Stimulated activated CD8-positive, alpha-beta memory T cell treated with anti-CD3 and anti-CD28 coated beads, Interleukin-4, amount 100 ng/mL, for 1 hour (primary cell): ENCODE measurements at places on chromosomes 3 and 15.

DNA sequence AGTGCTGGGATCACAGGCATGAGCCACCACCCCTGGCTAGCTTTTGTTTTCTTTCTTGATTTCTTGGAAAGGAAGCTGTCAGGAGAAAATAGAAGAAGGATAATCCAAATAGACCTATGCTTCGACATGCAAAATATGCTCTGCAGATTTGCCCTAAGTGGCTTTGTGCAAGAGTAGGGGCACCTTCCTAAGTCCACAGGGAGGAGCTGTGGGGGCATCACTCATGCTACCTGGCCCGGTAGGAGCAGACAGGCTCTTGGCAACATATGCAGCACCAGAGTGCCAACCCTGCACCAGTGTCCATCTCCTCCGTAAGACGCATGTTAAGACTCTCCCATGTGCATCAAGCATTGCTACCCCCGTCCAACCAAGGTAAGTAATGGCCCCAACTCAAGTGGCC is 190.7 kb upstream of the UBE2E1 start:
- DNase-seq, result no peak

DNA sequence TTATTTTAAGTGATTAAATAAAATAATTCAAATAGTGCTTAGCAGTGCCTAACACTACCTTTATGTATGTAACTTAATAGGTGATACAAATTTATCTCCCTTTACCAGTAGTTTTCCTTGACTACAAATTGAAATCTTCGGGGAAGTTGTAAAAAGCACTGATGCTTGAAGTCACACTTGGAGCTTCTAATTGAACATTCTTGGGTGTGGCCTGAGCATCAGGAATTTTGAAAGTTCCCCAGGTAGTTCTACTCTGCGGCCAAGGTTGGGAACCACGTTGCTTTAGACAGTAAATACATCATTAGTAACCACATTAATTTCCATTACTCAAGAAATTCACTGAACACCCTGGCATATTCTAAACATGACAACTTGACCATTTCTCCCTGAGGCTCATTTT is 351.4 kb downstream of the CNTN6 start:
- no peak for DNase-seq

DNA sequence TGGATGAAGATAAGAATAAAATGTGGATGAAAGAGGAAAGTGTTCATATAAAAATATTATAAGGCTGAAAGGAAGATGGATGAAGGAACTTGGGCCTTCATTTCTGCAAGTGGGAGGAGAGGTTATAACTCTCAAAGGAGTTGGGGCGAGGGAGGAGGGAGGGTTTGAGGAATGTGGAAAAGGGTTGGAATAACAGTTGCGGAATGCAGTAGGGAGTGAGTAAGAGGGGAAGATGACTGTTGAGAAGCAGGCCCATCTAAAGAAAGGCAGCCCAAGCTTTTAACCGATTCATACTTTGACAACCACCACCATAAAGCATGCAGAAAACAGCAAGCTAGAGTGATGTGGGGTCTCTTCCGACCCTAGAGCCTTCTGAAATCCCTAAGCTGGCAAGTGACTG is 8.3 kb upstream of the TM4SF4 start:
- DNase-seq, result no peak

DNA sequence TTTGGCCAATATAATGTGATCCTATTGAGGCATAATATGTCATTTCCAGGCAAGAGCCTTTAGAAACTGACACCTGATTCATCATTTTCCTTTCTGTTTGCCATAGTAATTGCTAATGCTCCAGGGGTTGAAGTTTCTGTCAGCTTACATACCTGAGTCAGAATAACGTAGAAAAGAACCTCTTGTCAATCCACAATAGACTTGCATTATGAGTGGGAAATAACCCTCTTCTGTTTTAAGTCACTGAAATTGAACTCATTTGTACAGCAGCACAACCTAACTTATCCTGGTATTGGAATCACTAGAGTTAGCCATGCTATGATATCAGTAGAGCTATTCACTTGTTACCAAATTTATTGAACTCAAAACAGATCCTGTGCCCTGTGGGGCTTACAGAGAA is 101.7 kb upstream of the TP63 start:
- DNase-seq, result no peak

DNA sequence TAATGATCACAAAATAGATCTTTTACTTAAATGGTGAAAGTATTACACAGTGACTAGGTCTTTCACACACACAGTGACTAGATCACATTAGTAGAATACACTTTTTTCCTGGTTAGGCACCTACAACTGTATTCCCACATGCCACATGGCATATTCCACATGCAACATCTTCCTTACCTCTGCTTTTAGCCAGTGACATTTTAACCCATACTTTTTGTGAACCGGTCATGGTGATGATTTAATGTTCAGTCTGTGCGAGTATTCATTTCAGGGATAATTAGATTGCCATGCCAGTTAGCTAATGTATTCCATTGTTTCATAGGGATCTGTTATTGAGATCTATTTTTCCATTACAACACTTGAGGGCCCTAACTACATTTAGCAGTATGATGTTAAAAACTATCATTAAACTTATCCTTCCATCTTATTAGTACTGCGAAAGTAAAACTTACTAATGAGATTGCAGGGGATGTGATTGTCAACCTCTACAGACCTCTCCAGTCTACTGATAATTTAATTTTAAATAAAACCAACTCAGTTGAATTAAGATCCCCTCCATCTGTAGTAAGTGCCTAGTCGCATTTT is 28.3 kb downstream of the TSEN2 start:
- DNase-seq, result no peak

DNA sequence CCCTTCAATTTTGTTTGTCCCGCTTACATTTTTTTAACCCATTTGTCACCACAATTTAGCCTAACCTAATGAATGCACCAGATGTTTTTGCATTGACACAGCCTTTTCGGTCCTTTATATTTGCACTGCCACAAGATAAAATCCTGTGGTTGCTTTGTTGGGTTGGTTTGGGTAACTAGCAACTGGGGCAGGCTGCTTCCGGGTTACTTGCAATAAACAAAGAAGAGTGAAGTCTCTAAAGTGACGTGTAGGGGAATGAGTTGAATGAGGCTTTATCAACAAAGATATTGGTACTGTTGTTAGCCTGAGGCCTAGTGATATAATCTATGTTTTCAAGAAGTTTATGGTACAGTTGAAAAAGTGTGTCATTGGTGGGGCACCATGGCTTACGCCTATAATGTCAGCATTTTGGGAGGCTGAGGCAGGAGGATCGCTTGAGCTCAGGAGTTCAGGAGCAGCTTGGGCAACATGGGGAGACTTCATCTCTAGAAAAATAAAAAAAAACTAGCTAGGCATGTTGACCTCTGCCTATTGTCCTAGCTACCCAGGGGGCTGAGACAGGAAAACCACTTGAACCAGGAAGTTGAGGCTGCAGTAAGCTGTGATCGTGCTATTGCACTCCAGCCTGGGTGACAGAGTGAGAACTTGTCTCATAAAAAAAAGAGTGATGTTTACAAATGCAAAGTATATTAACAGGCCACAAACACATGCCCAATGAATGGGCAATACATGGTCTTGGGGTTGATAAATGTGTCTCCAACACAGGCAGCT is 121.8 kb downstream of the OXSM start:
- no peak for DNase-seq

DNA sequence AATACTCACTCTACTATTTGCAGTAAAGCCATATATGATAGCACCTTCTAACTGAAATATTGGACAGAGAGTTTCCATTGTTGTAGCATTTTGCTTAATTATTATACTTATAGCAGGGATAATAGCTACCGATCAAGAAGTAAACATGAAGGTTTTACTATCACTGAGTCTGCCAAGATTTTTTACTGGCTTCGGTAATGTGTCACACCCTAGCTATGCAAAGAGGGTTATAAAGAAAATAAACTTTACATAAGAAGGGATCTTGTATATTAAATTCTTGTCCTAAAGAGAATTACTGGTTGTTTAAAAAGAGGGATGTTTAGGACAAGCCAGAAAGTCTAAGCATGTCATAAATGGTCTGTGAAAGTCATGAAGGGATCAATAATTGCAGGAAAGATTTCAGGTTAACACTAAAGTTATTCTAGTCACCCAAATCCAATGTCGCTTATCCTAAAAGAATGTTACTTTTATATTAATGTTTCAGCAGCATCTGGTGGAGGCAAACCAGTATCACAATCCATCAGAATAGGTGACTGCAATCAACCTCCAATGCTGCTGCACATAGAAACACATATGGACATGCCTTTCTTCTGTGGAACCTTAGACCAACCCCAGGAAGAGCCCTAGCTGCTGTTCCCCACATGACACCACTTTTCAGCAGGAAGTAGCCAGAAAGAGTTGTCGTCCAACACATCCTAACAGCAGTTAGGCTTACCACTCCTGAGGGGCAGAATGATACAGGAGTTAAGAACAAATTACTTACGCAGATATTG is 62.7 kb upstream of the GK5 start:
- no peak for DNase-seq

DNA sequence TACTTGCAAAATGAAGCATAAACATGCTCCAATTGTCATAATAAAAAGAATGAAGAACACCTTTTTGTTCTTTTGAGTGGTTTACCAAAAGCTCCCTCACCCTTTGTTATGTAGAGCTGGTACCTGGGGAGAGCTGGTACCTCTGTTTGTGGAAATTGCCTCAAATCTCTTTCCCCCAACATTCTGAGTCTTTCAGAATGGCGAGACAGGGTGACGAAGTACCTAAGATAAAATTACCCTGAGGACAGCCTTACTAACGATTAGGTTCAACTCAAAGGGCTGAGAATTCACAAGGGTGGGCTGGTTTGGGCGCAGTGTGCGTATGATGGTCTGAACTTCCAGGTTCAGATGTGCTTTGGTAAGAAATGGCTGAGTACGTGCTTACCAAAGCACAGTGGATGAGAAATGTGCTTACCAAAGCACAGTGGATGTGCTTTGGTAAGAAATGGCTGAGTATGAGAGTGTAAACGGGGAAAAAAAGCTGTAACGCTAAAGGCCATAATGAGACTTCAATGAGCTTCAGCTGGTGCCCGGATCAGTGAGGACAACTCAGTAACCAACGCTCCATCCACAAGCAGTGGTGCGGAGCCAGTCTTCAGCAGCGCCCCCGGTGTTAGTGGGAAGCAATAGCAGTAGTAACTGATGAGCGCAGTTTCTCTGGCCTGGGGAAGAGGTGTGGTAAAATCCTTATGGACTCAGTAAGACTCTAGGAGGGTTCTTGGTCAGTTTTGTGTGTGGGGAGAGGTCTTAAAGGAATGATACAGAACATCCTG is 72.3 kb upstream of the LRIG1 start:
- DNase-seq, result no peak

GRCh38 chr3:112498914-112499711 is at the start of gene BTLA:
Gene BTLA (minus strand): TSS chr3:112499472. CDS start chr3:112499358, 114 bp downstream.
- DNase-seq, result no peak

DNA sequence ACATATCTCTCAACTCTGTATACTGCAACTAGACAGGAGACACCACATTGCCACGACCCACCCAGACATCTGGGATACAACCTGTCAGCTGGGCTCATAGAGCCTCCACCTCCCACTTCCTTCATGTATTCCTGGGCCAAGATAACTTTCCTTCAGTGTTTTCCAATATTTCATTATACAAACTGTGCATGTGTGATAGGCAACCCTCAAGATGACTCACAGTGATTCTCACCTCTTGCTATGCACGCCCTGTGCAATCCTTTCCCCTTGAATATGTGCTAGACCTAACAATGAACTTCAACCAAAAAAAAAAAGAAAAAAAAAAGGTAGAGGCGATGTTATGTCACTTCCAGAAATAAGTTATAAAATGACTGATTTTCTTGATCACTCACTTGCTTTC is 138.0 kb upstream of the ALCAM start:
- no peak for DNase-seq

DNA sequence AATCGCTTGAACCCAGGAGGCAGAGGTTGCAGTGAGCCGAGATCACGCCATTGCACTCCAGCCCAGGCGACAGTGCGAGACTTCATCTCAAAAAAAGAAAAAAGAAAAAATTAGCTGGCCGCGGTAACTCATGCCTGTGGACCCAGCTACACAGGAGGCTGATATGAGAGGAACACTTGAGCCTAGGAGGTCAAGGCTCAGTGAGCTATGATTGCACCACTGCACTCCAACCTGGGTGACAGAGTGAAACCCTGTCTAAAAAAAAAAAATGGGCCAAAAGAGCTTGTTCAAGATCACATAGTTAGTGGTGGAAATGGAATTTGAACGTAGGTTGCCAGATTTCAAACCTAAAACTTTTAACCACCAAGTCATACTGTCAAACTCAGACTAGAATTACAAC is 46.2 kb upstream of the PPP4R2 start:
- no peak for DNase-seq

DNA sequence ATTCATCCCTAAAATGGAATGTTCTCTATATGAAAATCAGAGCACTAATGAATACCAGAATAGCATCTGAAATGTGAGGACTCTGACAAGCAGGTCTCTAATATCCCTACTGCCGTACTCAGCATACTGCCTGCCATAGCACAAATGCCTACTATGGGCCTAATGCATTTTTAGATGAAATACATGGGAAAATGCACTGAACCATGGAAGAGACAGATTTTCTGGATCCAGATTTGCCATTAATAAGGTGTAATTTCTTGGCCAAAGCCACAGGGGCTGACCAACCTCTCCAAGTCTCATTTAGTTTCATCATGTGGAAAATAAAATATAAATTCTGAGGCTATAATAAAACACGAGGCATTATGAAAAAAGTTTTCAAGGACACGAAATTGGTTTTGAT is 123.8 kb downstream of the CBLB start:
- no peak for DNase-seq

- DNase-seq, result no peak
Measured at GRCh38 chr3:64216274-64217147, 8.8 kb downstream of the PRICKLE2 start.

- DNase-seq, result no peak
Measured at GRCh38 chr3:188060840-188061544, 93.0 kb upstream of the LPP start.

DNA sequence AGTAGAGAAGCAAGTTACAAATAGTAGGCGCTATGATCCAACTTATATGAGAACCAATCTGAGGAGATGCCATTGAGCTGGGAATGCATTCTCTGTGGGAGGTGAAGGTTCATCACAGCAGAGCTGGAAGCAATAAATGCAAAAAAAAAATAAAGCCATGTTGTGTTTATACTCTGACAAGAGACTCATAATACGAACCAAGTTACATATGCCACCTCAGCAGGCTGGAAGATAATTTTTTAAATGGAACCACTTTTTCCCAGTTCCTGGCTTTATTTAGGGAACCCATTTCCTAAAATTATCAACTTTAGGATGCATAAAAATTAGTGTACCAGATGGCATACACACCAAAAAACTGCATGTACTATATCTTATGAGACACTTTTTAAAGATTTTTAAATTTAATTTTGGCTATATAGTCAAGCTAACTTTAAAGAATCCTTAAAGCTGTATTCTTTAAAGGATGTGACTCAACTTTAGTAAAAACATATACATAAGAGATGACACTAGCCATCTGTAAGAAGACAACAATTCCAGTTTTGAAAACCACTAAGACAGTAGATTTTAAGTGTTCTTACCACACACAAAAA is 23.6 kb upstream of the SETMAR start:
- DNase-seq, result no peak

GRCh38 chr3:118761291-118761606 is 273.4 kb downstream of the IGSF11 start:
- DNase-seq, result no peak

- DNase-seq, result no peak
Measured at GRCh38 chr15:51342227-51342999, 958 bp downstream of the GLDN start.
